ENCODE measurements at places on chromosomes 5 and 9.
A peak's percentile ranks its signal among the peaks of the same experiment; 100 is the strongest.

DNA sequence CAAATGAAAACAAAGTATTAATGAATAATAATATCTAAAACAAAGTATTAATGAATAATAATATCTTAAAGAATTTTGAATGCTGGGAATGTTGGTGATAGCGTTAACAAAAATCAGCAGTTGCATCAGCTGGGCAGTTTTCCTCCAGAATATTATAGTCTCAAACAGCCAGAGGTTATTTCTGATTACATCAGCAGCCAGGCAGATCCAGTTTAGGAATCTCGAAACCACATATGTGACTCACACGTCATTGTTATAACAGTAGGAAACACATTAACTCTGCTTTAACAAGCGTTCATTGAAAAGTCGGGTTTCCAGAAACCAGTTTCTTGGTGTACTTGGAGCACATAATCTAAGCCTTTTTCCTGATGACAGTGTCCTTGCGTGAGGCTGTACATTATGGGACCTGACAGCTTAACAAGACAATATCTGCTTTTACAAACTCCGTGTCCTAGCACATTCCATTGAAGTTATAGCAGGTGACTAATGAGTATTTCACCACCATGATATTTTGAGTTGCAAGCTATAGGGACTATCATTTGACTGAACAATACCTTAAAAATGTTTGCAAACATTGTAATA, 559.5 kb upstream of the KLF4 start:
- no peak for DNase-seq

- no peak for DNase-seq
Observed at GRCh38 chr5:89346573-89346972, 463.6 kb upstream of the MEF2C start.

- DNase-seq, result peak; percentile 73
Observed at GRCh38 chr5:68565427-68565826, 349.9 kb downstream of the PIK3R1 start.

DNA sequence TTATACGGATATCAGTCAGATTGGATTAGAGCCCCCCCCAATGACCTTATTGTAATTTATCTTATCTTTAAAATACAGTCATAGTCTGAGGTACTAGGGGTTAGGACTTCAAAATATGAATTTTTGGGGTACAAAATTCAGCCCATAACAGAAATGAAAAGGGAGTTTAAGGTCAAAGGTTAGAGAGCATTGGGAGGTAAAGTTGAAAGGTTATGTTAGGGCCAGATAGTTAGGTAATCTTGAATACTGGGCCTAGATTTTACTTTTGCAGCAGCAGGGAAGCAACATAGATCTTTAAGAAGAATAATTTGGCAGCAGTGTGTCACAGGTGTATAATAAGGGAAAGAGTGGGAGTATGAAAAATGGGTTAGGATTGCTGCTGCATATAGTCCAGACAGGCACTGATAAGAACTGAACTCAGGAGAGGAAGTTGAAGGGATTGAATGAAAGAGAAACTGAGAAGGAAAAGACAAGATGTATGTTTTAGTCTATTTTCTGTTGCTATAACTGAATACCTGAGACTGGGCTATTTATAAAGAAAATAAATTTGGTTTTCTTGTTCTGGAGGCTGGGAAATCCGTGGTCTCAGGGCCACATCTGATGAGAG, 10.7 kb upstream of the GCNT4 start:
- no peak for DNase-seq

- DNase-seq, result no peak
Observed at GRCh38 chr9:5531101-5531882, 21.0 kb downstream of the PDCD1LG2 start.

GRCh38 chr9:122180633-122181032, 20.9 kb downstream of the MORN5 start:
- no peak for DNase-seq

DNA sequence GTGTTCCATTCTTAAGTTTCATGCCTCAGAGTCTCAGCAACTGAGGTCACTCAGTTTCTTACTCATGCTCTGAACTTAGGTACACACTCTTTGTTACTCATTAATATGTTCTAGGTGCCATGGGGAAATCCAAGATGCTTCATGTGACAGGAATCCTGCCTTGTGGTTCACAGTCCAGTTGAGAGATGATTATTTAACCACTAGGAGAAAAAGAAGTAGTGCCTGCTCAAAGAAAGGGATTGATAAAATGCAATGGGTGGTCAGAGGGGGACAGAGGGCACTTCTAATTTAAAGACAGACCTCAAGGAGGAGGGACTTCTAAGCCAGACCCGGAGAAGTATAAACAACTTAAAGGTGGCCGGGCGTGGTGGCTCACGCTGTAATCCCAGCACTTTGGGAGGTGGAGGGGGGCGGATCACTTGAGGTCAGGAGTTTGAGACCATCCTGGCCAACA, 69.0 kb downstream of the UGCG start:
- no peak for DNase-seq

GRCh38 chr5:138737494-138738265, 15.5 kb upstream of the CTNNA1 start:
- DNase-seq, result no peak

DNA sequence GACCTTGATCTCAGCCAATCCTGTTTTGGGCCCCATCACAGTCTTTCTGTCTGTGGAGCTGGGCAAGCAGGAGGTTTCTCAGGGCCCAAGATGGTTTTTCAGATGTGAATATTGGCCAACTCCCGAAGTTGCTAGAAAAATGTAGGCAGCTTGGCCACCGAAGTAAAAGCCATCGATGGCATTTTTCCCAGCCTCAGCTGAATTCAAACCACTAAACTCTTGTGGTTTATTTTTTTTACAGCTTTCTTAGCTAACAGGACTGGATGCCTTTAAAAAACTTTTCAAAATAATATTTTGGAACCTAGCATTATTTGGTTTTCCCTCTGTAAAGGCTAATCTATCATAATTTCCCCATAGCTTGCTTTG, 102.5 kb upstream of the ERCC6L2 start:
- DNase-seq, result no peak

GRCh38 chr5:51908215-51908614, 525.0 kb downstream of the ISL1 start:
- no peak for DNase-seq

GRCh38 chr5:165521816-165522610, 2016.6 kb downstream of the MAT2B start:
- no peak for DNase-seq

- no peak for DNase-seq
Observed at GRCh38 chr5:166163996-166164610, 2127.3 kb upstream of the WWC1 start.

DNA sequence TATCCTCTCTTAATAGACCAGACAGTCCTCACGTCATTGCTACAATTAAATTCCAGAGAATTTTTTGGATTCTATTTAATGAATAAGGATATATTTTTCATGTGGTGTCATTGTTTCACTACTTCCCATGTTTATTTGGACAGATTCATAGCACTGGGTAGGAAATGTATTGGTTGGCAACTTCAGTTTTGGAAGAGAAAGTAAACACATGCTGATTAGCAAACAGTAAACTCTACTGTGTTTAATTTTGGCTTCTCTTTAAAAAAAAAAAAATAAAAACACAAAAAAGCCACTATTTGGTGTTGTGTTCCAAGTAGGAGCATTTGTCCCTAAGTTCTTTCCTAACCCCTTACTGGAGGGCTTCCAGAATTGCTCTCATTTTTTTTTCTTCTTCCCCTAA, 77.3 kb downstream of the NFIB start:
- DNase-seq, result no peak

DNA sequence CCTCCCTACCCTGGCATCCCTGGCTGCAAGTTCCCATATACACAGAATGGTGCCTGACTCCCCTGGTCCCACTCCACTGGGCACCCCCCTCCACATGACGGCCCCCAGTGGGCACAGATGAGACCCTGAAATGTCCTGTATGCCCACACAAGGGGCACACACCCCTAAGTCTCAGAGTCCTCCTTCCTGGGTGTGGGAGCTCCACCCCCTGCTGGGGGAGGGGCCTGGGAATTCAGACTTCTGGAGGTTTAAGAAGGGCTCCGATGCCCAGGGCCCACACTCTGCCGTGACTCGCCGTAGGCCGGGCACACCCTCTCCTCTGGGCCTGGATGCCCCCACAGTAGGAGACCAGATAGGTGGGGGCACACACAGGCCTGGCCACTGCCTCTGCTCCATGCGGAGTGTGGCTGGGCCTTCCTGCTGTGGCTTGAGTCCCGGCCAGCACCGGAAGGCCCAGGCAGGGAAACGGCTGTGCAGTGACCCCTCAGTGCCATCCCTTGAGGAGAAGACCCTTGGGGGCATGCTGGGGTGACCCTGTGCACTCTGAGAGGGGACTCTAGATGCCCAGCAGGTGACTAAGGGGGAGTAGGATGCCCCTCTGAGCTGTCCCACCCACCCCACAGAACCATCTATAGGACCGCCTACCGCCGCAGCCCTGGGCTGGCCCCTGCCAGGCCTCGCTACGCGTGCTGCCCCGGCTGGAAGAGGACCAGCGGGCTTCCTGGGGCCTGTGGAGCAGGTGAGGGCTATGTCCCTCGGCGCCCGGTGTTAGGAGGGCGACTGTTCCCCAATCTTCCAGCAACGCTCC, 6.5 kb downstream of the EGFL7 start:
- DNase-seq, result no peak

- no peak for DNase-seq
Observed at GRCh38 chr9:34346873-34347799, 17.8 kb downstream of the NUDT2 start.

- no peak for DNase-seq
Observed at GRCh38 chr5:2715856-2716255, 35.6 kb downstream of the IRX2 start.

GRCh38 chr9:130794923-130795495, 40.0 kb upstream of the ABL1 start:
- no peak for DNase-seq

- DNase-seq, result no peak
Observed at GRCh38 chr9:109166771-109167601, at the start of gene FRRS1L. Gene FRRS1L (minus strand): TSS chr9:109167249. CDS start chr9:109167138, 111 bp downstream.

GRCh38 chr5:73808911-73809310, 182.9 kb downstream of the ARHGEF28 start:
- DNase-seq, result no peak

DNA sequence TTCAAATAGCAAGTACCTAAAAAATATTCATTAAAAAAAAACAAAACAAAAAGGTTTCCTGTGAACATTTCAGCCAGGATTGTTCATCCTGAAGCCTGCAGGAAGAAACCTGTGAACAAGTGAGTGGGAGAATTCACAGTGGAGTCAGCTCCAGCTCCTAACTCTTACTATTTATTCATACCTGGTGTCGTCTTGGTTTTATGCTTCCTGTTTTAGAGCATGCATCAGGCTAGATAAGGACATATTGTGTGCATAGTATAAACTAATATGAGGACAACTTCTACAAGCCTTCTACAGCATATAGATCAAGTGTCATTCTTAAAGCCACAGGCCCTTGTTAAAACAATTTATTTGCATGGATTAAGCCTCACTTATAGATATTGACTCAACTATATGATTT, 169.9 kb downstream of the EFNA5 start:
- no peak for DNase-seq

GRCh38 chr5:151676314-151676712, 10.4 kb downstream of the SPARC start:
- no peak for DNase-seq

DNA sequence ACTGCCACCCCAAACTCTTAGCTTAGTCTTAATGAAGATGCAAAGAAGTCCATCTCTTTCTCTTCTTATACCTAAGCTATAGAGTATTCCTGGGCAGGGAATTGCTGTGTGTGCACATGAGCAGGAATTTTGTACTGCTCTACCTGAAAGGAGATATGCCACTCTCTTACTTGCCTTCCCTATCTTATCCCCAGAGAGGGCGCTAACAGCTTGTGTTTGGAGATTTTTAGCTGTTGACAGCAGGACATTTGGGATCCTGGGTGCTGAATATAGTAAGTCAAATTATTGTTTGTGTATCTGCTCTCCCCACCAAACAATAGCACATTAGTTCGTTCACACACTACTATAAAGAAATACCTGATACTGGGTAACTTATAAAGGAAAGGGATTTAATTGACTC, 159.5 kb downstream of the GABRG2 start:
- DNase-seq, result no peak

DNA sequence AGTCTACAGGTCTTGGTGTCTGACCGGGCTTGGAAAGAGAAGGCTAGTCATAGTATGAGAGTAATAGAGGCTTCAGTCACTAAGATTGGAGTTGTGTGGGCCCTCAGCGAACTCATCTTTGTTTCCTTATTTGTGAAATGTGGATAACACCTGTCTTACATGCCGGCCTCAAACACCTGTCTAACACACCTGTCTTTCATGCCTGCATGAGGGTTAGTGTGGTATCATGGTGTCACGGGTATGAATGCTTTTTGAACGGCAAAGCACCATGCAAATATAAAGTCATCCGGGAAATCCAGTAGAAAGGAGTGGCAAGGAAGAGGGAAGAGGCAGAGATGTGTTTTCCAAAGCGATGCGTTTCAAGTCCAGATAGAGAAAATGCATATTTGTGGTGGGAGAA, 25.5 kb downstream of the GRAMD2B start:
- no peak for DNase-seq

DNA sequence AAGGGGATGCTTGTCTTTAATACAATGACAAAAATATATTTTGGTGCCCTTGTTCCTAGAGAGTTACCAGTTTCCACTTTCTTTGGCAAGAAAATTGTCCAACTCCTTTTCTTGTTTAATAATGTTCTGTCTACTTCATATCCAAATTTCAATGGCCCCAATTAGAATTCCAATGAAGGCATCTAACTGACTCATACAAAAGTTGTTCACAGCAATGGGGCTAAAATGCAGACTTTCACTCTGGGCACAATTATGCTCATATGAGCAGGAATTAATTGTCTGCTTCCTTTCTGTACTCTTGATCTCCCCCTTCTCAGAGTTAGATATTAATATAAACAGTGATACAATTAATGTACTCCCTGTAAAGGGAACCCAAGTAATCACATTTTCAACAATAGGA, 42.1 kb upstream of the ZNF622 start:
- DNase-seq, result no peak

DNA sequence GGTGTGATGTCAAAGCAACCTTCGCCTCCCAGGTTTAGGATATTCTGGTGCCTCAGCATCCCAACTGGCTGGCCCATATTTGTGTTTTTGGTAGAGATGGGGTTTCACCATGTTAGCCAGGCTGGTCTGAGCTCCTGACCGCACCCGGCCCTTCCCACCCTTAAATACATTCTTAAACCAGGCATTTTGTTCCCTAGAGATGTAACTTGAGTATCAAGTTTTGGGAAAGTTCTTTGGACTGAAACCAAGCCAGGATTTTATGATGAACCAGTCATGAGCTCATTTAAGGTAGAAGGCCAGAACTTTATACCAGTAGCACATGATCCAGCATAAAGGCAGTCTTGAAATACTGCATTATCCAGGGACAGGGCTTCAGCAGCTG, 3.5 kb downstream of the RPL7A start:
- no peak for DNase-seq

- DNase-seq, result no peak
Observed at GRCh38 chr5:125576822-125577221, 830.4 kb upstream of the ZNF608 start.
